H9 (cell line): ENCODE measurements at places on chromosomes 1 and 21. TPM values are rescaled to one million over a fixed set of nuclear protein-coding genes. Genes with fewer than 3 reads are reported as not detected.

The GSTM1 gene
- total RNA-seq: 19.5 and 20.7 TPM in 2 replicates

The PKLR gene
- 0.13 TPM in 1 of 2 replicates, not detected in the other for total RNA-seq

The MSH4 gene
- total RNA-seq: 0.53 and 0.63 TPM in 2 replicates

The ACP6 gene
- 15.3 and 17.1 TPM in 2 replicates for total RNA-seq

DNA sequence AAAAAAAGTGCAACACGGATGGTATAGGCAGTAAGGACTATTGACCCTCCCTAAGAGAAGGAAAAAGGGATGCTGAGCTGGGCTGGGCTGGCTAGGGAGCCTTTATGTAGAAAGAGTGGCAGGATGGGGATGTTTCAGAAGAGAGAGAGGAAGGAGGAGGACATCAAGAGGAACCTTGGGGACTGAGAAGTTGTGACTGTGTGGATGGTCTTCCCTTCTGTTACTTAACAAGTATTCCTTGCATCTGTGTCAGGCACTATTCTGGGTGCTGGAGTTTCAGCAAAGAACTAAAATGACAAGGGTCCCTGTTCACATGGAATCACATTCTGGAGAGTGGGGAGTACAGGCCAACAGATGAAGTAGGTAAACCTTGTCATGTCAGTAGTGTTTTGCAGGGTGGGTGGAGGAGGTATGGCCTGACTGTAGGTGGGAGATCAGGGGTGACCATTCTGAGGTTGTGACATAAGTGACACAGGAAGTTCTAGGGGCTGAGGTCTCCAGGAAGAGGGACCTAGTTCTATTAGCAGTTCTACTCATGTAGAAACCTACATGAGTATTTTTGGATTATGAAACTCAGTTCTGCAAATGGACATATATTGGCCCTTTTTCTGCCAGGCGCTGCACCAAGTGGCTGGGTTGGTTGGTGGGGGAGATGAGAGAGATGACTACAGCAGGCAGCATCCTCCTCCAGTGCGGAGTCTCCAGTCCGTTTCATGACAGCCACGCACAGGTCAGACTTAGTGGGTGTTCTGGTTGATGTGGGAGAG, 53.8 kb downstream of the PRDM2 start:
- no peak for DNase-seq

DNA sequence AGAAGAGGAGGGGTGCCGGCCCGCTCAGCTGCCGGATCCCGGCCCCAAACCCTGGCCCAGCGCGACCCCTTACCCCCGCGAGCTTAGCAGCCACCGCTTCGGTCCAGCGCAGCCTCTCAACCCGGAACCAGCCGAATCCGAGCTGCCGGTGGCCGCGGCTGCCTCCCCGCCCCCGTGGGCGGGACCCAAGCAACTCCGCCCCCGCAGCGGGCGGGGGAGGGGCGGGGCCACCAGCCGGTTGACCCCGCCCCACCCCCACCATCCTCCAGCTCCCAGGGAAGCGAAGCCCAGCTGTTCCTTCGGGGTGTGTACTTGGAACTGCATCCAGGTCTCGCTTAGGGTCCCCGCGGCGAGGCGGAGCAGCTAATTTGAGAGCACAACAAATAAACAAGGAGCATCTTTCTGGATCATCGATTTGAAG, at the start of gene TRIM62:
TSS of gene TRIM62 (minus strand) at position 123 of the 421 bp plus-strand sequence. CDS start 611 bp downstream, outside the sequence.
- DNase-seq: peak; percentile 88

- DNase-seq: no peak
Measured at GRCh38 chr1:84504580-84505492, 1.4 kb upstream of the SPATA1 start.
